Stimulated activated CD4-positive, alpha-beta T cell treated with anti-CD3 and anti-CD28 coated beads, Interleukin-15, amount 100 ng/mL, for 48 hours (primary cell): ENCODE measurements at places on chromosomes 11 and 22.

DNA sequence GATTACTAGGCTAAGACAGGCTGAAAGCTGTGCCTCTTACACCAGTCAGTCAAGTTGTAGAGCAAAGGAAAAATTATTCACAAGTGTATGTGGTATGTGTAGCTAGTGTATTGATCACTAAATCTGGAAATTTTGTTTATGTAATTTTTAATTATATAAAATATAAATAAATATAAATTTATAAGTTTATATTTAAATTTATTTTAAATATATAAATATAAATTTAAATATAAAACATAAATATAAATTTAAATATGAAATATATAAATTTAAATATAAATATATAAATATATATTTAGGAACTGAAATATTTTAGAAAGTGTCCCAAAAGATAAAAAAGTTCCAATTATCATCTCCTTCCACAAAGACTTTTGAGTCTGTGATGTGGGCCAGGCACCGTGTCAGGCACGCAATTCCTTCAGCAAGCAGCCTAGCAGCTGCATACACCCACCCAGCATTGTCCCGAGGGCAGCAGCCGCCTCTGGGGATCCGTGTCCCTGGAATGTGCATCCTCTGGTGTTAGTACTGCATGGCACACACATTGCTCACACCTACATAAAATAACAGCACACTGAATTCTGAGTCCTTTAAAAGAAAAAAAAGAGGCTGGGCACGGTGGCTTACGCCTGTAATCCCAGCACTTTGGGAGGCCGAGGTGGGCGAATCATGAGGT, 1098.0 kb downstream of the BRD1 start:
- DNase-seq: no peak

- DNase-seq: no peak
These were observed 70.9 kb upstream of the CLMP start for GRCh38 chr11:123265951-123266350.

- no peak for DNase-seq
These were observed 22.9 kb upstream of the THY1 start for GRCh38 chr11:119445850-119446249.

- DNase-seq: no peak
These were observed 90.0 kb downstream of the ARHGAP42 start for GRCh38 chr11:100777103-100777502.

- DNase-seq: no peak
These were observed 24.9 kb downstream of the SCUBE2 start for GRCh38 chr11:9066433-9066925.

DNA sequence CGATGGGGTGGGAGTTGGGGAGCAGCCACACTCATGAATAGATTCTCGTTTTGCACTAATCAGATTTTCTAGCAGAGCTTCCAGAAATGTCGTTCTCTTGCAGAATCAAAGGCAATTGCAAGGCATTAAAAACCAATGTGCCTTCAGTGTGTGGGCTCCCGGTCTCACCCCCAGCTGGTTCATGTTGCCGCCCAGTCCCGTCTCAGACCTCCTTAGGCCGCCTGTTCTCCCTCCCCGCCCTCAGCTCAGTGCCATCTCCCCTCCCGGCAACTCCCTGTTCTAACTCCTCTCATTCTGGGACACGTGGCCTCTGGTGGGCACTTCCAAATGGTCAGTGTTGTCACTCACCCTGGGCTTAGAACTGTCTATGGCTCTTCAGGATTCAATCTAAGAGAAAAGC, 42.5 kb upstream of the SMIM38 start:
- DNase-seq: no peak

DNA sequence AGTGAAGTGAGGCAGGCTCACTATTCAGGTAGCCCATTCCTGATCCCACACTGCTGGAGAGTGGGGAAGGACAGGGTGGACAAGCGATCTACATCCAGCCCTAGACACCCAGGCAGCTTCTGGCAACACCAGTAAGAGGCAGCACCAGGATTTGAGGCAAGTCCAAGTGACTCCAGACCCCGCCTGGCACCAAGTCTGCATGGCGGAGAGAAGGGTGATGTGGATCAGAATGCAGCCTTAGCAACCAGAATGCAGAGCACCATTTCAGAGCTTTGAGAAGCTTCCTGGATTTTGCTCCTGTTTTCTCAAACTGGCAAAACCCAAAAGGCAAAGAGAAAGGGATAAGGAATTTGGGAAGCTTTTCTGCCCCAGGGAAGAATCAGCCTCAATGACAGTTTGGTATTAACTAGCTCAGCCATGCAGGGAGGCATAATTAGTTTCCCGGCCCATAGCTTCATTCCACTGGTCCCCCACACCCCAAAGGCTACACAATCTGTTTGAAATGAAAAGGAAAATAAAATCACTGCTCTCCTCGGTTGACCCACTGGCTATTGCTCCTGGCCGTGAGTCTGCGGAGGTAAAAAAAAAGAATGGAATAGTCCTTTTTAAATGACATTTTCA, 17.3 kb downstream of the GALNT18 start:
- no peak for DNase-seq

DNA sequence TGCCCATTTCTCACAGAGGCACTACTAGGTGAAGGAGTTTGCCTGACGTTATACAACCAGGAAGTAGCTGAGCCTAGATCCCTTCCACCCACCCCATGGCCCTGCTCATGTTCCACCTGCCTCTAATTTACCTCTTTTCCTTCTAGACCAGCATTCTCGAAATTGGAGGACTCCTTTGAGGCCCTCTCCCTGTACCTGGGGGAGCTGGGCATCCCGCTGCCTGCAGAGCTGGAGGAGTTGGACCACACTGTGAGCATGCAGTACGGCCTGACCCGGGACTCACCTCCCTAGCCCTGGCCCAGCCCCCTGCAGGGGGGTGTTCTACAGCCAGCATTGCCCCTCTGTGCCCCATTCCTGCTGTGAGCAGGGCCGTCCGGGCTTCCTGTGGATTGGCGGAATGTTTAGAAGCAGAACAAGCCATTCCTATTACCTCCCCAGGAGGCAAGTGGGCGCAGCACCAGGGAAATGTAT, 14.1 kb downstream of the PIK3IP1 start:
- DNase-seq: no peak

GRCh38 chr22:18057568-18058209, 20.1 kb upstream of the PEX26 start:
- DNase-seq: no peak

DNA sequence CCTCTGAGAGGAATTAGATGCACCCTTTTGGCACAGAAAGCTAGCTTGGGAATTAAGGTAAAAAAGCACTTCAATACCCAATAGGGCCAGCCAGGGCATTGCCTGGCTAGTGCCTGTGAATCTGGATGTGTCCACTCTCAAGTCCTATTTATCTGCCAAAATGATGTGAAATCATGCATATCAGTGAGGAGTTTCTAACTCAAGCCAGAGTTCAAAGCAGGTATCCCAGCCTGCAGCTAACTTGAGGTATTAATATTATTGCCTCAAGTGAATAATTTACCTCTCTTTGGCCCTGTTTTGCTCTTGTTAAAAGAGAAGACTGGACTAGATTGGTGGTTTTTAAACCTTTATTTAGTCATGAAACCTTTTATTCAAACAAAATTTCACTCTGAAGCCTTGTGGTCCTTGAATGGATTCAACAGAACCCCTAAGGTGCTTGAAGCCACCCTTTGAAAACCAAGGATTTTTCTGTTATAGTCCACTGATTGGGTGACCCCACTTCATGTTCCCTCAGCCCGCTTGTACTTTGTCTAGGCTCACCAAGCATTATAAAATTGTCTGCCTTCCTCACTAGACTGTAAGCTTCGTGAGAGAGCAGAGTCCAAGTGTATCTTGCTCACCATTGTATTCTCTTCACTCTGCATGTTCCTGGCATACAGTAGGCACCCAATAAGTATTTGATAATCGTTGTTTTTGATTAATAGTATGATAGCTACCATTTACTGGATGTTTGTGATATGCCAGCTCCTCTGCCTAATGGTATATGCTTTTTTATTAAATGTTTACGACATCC, 4.5 kb downstream of the RNF121 start:
- no peak for DNase-seq

- DNase-seq: no peak
These were observed 440.1 kb downstream of the MIAT start for GRCh38 chr22:27097506-27097905.

GRCh38 chr11:7490535-7490934, 5.2 kb downstream of the OLFML1 start:
- no peak for DNase-seq

- DNase-seq: no peak
These were observed 77.3 kb upstream of the HORMAD2 start for GRCh38 chr22:30002861-30003486.

GRCh38 chr11:40100781-40101180, 1358.7 kb downstream of the LRRC4C start:
- no peak for DNase-seq

GRCh38 chr22:28958611-28959010, 75.2 kb downstream of the ZNRF3 start:
- no peak for DNase-seq
